ENCODE measurements at places on chromosomes 11 and 22.

DNA sequence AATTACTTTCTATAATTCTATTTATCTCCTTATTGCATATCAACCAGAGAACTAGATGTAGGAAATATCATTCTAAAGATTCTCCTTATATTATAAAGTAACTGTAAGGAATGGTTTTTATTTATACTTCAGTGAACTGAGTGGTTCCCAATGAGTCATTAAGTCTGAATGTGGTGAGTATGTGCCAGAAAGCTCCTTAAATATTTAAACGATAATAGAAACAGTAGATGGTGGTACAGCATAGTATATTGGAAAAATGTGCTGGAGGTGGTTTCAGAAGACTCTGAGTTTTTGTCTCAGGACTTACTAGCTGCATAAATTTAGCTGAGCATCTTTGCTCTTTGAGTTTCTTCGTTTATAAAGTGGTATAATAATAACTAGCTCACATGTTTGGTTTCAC, 653.5 kb downstream of the FAM181B start:
- no peak for DNase-seq

DNA sequence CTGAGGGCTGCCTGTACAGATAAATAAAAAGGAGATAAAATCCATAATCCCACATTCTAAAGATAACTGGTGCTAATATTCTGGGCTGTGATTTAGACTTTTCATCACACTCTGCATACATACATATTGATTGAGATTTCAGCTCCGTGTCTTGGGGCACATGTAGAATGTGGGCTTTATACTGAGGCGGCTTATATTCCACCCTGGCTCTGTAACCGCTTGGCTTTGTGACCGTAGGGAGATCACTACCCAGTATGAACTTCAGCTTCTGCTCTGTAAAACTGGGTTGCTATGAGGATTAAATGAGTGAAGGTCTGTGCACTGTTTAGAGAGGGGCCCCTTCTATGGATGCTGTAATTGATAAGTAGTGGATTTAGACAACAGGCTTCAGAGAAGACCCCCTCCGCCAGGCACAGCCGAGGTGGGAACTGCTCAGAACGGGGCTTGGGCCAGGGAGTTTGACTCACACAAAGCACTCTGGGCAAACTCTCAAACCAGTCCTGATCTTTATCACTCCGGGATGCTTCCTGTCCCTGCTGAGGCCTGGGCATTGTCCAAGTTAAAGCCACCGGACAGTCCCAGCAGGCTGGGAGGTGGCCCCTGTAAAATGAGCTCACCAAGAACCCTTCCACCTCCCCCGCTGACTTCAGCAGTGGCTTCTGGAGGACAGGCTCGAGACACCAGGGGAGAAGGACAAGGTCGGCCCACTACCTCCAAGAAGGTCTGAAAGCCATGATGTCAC, 17.2 kb downstream of the KIAA1671 start:
- peak; percentile 97 for DNase-seq

DNA sequence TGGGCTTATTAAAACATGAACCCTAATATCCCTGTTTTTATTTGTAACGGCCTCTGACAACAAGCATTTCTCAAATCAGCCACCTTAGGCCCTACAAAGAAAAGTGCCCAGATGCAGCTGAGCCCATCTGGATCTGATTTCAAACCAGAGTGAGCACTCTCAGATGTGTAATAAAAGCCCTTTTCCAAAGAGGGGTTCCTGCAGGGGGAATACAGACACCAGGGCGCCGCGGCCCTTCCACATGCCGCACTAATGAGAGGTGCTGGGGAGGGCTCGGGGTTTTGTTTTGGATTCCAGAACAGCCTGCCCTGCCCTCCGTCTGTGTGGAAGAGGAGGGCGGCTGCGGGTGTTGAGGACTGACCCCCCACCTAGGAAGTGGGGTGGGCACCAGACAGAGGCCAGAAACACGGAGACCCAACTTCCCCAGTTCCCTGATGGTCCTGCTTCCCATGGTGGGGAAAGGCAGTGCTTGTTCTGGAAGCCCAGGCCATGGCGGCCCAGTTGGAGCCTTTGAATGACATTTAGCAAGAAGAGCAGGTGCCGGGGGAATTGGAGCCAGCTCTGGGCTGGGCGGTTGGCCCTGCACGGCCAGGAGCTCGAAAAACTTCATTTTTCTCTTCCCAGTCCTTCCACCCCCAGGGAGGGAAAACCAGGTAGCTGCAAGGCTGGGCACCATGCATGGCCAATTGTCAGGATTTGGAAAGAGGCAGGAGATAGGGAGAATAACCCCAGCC, 63.7 kb downstream of the MACROD1 start:
- no peak for DNase-seq

DNA sequence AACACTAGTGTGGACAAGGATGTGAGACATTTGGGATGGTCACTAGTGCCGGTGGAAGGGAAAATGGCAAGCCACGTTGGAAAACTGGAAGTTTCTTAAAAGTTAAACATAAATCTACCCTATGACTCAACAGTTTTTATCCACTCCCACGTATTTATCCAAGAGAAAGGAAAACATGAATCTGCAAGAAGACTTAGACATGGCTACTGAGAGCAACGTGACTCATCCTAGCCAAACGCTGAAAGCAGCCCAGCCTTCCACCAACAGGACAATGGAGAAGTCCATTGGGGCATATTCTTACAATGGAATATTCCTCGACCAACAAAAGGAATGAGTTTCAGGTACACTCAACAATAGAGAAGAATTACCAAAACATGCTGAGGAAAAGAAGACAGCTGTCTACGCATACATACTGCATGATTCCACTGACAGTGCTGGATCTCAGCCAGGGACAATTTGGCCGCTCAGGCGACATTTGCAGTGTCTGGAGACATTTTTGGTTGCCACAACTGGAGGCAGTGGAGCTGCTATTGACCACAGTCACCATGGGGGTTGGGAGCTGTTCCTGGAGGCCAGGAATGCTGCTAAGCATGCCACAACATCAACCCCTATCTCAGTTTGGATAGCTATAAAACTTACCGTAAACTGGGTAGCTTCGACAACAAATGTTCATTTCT, 21.2 kb downstream of the SYT13 start:
- no peak for DNase-seq

GRCh38 chr22:38941488-38941987, 15.9 kb upstream of the APOBEC3A start:
- no peak for DNase-seq

- no peak for DNase-seq
These were observed at the start of gene ABCG4 for GRCh38 chr11:119149018-119149785. Gene ABCG4, plus strand, starts transcription at chr11:119149052. Its CDS starts 914 bp downstream, at chr11:119149966.

- DNase-seq, result no peak
These were observed 6.1 kb downstream of the PARVB start for GRCh38 chr22:44030051-44030701.

DNA sequence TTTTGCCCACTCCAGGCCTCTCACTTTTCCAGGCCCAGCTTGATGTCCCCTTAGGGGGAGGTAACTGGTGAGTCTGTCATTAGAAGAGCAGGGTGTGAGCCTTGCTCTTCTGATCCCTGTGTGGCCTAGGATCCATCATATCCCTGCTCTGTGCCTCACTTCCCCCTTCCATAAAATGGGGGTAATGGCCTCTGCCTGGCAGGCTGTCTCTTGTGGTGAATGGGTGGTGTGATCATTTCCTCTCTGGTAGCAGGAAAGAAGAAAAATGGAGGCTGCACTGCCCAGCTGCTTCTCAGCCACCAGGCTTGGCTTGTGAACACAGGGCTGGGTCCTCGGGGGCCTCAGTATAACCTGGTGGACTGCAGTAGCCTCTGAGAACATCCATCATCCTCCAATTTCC, 5.6 kb downstream of the ARHGEF17 start:
- DNase-seq, result no peak

DNA sequence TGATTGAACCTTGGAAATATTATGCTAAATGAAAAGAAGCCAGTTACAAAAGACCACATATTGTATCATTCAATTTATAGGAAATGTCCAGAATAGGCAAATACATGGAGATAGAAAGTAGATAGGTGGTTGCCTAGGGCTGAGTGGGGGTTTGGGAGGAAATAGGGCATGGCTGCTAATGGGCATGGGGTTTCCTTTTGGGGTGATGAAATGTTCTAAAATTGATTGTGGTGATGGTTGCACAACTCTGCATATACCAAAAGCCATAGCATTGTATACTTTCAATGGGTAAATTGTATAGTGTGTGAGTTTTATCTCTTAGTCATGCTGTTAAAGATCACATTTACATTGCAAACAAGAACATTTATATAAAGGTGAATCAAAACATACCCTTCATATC, 48.7 kb downstream of the LDLRAD3 start:
- no peak for DNase-seq

GRCh38 chr11:12001186-12001585, 7.2 kb downstream of the DKK3 start:
- DNase-seq, result no peak
